NCI-H446 (cell line): ENCODE measurements at places on chromosomes 7 and 10.

DNA sequence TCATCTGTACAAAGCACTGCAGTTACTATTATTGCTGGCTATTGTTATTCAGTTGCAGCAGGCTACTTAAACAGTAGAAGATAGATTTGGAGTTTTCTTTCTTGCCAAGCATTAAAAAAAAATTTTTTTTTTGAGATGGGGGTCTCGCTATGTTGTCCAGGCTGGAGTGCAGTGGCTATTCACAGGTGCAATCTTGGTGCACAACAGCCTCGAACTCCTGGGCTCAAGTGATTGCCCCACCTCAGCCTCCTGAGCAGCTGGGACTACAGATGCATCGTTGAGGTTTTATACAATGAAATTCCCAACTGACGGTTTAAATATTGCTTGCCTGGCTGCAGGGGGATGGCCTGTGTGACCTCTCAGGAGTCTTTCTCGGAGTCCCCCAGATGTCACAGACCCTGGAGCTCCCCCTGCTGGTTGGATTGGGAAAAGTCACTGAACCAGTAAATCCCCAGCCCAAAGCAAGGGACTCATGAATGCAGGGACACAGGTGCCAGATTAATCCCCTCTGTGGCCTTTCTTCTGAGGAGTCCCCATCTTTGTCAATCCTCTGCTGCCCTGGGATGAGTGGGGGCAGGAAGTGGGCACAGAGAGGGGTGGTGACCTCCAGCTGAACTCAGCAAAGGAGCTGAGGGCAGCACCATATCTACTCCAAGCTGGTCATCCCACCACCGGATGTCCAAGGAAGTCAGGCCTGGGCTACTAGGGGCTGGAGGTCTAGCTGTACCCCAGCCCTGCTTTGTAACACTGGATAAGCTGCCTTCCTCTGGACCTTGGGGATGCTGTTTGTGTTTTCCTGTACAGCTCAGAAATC is 149.6 kb downstream of the C10orf105 start:
- peak; percentile 52 for DNase-seq

DNA sequence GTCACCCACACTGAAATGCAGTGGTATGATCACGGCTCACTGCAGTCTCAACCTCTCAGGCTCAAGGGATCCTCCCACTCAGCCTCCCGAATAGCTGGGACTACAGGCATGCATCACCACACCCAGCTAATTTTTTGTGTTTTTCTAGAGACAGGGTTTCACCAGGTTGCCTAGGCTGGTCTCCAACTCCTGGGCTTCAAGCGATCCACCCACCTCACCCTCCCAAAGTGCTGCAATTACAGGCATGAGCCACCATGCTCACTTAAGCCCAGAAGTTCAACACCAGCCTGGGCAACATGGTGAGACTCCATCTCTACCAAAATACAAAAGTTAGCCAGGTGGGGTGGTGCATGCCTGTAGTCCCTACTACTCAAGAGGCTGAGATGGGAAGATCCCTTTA is 33.5 kb downstream of the GDI2 start:
- no peak for DNase-seq

- no peak for DNase-seq
Measured at GRCh38 chr7:11185179-11185815, 211.6 kb downstream of the PHF14 start.

- DNase-seq = no peak
Measured at GRCh38 chr7:21828841-21829240, 116.9 kb downstream of the CDCA7L start.
